Stimulated activated CD4-positive, alpha-beta T cell treated with anti-CD3 and anti-CD28 coated beads, Interleukin-12 subunit alpha, Interleukin-12 subunit beta, amount 100 ng/mL, for 4 hours (primary cell): ENCODE measurements at places on chromosomes 4 and X.

DNA sequence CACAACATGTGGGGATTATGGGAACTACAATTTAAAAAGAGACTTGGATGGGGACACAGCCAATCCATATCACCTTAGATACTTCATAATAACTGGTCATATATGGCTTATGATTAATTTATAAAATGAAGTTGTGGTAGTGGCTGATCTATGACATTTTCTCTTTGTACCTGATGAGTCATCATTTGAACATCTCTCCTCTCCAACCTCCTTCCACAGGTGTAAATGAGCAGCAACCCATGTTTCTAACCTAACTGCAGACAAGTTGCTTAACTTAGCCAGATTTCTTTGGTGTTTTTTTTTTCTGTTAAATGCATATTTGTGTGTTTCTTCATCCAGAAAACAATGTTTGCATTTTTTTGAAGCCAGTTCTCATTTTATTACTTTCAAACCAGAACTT, 42.6 kb downstream of the SPANXA2 start:
- no peak for DNase-seq

DNA sequence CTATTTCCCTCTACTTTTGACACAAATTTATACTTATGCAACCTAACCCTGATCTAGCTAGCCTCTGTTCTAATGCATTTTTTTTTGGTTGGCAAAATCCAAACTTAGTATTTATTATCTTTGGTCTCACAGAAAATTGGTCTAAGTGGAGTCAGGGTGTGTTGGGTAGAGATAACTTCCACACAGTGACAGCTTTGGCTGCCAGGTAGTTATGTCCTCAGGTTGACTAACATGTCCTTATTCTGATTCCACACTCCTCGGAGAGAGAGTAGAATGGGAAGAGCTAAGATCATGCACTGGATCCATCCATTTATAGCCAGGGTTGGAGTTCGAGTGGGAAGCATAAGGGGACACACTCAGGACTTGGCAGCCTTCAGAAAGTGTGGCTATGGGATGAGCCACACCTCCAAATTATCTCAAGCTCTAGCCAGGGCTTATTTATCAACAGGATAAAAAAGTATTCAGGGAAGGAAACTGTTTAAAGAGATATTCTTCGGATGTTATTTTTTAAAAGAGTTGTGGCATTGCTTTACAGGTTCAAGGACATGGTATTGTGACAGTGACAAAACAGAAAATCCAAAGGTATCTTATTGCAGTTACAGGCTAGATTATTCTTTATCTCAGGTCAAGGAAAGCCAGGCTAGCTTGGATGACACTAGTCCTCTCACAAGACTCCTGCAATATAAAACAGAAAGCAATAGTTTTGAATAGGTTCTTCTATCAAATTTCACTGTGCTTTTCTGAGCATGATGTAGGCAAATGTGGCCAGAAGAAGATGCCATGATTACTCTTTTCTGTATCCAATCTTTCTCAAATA, 51.5 kb downstream of the NPY1R start:
- no peak for DNase-seq

- no peak for DNase-seq
Observed at GRCh38 chr4:101028886-101029285, 318.4 kb downstream of the PPP3CA start.

- DNase-seq = no peak
Observed at GRCh38 chr4:76952656-76953582, 3.4 kb downstream of the SEPTIN11 start.

GRCh38 chr4:86596807-86597206, 2.7 kb downstream of the PTPN13 start:
- DNase-seq = no peak

- DNase-seq = no peak
Observed at GRCh38 chr4:152697284-152698088, 17.7 kb upstream of the TMEM154 start.

DNA sequence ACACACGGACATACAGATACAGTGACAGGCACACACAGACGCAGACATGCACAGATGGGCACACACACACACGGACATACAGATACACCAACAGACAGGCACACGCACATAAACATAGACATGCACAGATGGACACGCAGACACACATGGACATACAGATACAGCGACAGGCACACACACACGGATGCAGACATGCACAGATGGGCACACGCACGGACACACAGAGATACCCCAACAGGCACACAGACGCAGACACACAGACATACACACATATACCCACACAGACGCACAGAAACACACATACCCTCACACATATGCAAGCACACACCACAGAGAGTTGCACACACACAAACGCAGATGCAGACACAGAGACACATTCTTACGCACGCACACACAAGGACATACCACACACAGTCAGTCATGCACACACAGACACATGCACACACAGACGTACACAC, 24.4 kb upstream of the SLC25A6 start:
- DNase-seq = no peak

GRCh38 chr4:48167538-48168263, 33.7 kb upstream of the TXK start:
- DNase-seq = no peak

GRCh38 chrX:98755912-98756311, 1654.2 kb downstream of the PCDH19 start:
- DNase-seq = no peak

- DNase-seq = no peak
Observed at GRCh38 chrX:154049209-154050112, 29.8 kb upstream of the IRAK1 start.
